ENCODE measurements at places on chromosomes 11 and 22.

- no peak for DNase-seq
These were observed 157.8 kb downstream of the NXPE2 start for GRCh38 chr11:114836161-114836560.

DNA sequence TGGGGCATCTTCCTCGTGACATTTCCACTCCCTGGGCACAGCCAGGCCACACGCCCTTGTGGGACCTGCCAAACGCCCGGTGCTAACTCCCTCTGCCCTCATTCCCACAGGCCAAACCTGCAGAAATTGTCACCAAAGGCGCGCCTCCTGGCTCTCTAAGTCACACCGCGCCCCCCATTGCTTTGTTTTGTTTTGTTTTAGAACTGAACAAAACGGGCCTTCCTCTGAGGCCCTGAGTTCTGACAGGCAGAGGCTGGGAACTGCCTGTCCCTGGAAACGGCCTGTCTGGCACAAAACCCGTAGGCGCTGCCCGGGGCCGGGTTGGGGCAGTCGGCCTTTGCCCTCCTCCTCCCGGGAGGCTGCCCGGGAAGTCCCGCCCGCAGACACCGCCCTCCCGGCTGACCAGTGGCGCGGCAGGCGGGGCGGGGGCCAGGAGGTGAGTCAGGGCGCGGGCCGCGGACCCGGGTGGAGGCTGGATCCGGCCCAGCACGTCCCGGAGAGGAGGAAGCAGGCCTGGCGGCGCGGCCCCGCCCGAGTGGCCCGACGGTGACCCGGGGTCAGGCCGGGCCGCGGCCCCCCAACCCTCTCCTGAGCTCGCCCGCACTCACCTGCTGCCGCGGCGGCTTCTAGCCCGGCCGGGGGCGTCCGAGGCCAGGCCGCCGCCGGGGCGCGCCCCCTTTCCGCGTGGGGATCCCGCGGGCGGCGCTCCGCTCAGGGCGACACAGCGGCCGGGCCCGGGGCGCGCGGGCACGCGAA is 465 bp downstream of the SUN2 start:
- DNase-seq: peak; percentile 73

DNA sequence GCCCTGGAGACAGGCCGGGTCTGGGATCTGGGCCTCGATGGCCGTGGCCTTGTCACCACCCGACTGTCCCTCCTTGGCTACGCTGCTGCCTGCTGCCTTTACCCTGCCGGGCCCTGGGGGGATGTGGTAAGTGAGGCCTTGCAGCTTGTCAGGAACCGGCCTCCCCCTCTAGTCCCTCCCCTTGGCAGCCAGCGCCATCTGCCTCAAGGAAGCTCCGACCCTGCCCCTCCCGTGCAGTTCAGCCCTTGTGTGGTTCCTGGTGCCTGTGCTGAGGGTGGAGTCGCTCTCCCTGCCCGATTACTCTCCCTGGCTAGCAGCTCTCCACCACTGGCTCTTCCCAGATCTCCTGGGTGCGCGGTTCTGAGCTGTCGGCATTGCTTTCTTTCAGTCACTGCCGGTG is 33.7 kb downstream of the CTTN start:
- DNase-seq: no peak

GRCh38 chr11:57399221-57399620 is 8.8 kb upstream of the PRG2 start:
- no peak for DNase-seq

GRCh38 chr11:94010136-94010535 is 11.0 kb upstream of the HEPHL1 start:
- DNase-seq: no peak

- no peak for DNase-seq
These were observed 47.1 kb downstream of the EHF start for GRCh38 chr11:34667810-34668582.

DNA sequence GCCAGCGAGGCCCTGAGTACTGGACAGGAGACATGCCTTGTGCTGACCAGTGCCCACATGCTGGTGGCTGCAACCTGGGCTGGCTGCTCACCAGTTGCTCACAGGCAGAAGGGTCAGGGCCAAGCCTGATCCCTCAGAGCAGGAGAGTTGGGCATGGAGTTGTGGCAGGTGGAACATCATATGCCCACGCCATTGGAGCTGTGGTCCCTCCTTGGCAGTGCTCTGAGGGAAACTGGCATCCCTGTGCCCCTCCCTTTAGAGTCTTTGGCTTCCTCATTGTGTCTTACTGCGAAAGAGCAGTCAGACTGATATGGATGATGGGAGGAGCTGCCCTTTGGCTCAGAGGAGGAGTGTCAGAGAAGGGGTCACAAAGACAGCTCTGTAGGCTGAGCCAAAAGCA is 3.1 kb upstream of the MYEOV start:
- no peak for DNase-seq

GRCh38 chr11:100816823-100817222 is 129.7 kb downstream of the ARHGAP42 start:
- DNase-seq: no peak

GRCh38 chr11:77087723-77088225 is 14.9 kb upstream of the OMP start:
- DNase-seq: no peak

- DNase-seq: no peak
These were observed 89.5 kb upstream of the DBX1 start for GRCh38 chr11:20249796-20250195.

DNA sequence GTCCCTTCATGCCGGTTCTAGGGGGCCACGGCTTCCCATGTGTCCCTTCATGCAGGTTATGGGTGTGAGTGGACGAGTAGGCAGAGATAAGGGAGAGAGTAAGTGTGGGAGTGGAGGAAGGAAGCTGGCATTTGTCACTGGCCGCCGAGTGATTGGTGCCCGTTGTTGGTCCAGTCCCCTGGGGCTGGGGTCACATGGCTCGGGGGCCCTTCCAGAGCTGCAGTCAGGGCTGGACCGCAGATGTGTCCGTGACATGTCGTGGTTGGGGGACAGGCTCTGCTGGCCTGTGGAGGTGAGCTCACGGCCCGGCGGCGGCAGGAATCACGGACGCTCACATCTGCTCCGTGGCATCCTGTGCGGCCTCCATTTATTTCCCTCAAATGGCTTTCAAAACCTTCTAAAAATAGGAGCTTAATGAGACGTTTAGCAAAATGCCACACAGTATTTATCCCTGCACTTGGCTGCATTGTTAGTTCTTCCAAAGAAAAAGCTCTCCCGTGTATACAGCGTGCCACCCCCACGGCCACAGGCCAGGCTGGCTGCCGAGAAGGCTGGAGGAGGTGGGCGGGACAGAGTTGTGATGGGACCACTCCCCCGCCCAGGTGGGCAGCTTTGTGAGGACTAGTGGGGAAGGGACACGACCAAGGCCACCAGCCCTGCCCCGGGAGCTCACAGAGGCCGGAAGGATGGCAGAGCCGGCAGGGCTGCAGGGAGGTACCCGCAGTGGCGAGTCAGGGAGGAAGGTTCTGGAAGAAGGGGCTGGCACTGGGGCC is 386.7 kb downstream of the TBC1D22A start:
- DNase-seq: no peak

GRCh38 chr11:28903716-28904115 is 795.5 kb downstream of the METTL15 start:
- no peak for DNase-seq

DNA sequence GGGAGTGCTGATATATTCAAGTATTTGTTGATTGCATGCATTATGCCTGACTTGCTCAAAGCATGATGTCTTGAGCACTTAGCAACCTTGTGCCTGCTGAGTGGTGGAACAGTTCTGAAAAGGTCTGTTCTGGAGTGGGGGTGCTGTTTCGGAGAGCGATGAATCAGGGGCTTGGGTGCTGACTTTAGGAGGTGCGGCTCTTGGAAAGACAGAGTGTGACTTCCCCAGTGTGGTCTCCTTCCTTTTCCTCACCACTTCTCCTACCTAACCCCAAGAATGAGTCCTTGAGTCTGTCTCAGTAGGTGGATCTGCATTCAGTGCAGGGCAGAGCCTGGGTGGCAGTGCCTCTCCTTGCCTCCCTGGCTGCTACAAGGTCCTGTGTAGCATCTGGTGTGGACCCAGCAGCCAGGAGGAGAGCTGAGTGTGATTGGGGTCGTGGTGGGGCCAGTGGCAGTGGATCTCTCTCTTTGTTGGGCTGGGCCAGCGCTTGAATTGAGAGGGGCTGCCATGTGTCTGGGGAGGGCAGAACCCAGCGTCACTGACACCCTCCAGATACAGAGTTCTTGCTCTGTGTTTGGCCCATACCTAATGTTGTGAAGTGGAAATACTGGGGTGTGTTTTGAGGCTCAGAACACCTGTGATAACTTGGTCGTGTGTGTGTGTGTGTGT is 35.9 kb downstream of the ST3GAL4 start:
- no peak for DNase-seq

GRCh38 chr11:57639321-57640067 is 10.2 kb downstream of the YPEL4 start:
- DNase-seq: no peak

DNA sequence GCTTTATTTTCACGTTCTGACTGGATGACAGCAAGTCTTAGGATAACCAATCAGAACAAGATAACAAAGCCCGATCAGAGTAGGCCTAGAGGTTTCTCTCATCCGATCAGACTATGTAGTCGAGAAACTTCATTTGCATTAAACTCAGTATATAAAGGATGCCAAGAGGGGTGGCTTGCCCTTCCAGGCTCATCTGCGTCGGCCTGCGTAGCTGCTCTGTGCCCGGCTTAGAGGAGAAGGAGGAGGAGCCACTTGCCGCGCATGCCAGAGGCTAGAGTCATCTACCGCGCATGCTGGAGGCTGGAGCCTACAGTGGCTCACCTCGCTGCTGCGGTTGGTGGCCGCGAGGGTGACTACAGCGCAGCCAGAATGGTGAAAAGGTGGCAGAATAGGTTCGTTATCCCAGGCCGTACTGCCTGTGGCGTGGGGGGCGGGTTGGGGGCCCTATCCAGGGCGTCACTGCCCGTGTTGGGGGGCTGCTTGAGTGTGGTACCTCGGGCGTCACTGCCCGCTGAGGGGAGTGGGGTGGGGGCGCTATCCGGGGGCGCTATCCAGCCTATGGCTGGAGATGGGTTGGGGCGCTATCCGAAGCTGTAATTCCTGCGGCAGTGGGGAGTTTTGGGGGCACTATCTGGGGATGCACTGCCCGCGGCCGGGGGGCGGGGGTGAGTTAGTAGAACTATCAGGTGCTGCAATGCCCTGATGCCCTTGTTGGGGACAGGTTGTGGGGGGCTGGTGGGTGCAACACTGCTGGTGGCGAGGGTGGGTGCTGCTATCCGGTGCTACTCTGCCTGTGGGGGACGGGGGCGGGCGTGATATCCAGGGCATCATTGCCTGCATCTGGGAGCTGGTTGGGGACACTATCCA is at the start of gene RFPL2:
Gene RFPL2 (minus strand): TSS at position 218 of the 867 bp plus-strand sequence. CDS start 2,622 bp downstream, outside the sequence.
- peak; percentile 61 for DNase-seq

DNA sequence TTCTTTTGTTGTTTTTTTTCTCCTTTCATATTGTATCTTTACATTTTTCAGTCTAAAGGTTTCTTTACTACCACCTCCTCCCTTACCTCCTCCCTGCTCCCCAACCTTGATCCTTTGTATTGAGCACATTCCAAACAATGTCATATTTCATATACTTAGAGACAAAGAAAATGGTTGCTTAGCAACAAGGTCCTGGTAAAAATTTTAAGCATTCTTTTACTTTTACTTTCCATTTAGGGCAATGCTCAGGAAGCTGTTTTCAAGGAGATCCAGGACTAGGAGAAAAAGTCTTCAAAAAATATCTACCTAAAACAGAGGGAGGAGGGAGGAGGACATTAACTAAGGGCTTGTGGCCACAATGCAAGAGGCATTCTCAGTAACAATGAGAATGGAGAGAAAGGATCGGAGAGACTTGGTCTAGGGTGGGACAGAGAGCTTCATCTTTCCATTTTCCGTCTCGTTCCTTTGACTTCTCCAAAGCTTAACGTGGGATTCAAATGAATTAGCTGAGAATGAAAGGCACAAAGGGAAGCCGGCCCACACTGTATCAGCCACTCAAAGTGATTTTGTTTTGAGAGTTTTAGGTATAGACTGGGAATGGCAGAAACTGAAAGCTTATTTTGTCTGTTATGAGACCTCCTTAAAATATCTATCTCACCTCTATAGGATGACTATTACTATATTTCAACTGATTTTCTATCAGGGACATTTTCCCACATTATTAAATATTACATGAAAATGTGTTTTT is 455.7 kb downstream of the RAB38 start:
- DNase-seq: no peak

DNA sequence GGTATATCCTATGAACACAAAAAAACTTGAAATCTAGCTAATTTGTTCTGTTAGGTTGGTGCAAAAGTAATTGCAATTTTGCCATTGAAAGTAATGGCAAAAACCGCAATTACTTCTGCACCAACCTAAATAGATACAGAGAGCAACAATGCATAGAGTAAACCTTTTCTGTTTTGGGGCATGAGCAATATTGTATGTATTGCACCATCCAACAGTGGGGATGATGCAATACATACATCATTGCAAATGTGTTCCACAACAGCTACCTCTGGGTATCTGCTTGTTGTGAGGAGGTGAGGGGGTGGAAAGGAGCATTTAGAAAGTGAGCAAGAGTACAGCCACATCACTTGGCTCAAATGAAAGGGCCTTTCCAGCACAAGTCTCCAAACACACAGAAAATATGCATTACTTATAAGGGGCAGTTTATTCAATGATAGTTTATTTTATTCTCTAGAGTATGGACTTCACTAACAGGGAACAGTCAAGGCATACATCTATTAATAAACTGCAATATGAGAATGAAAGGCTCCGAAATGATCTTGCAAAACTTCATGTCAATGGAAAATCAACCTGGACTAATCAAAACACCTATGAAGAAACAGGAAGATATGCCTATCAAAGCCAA is 77.3 kb downstream of the DEUP1 start:
- DNase-seq: no peak

- no peak for DNase-seq
These were observed 4.4 kb downstream of the TSPO start for GRCh38 chr22:43155789-43156188.

DNA sequence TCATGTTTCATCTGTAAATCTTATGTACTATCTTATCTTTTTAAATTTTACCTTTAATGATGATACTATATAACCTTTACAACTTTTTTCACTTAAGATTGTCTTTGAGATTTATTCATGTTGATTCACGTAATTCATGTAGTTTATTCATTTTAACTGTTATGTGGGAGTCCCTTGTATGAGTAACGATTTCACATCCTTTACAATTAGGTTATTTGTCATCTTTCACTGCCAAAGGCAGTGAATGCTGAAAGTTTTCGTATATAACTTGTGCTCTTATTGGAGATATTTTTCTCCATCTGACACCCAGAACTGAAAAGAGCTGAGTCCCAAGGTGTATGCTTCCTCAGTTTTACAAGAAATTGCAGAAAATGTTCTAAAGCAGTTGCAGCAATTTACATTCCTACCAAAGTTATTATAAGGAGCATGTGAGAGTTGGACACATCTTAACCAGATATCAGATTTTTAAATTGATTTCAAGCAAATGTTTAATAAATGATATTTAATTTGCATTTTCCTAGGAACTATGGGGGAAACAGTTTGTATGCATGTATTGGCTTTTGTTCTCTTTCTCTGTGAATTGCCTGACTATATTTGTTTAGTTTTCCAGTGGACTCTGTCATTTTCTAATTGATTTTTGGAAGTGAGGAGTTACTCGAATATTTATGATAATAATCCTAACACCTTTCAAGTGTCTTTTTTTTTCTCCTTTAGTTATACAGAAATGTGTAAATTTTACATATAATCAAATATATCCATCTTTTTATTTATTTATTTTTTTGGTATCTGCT is 6.4 kb downstream of the ARL14EP start:
- no peak for DNase-seq

- peak; percentile 61 for DNase-seq
These were observed 11.0 kb upstream of the MS4A6A start for GRCh38 chr11:60193687-60194433.

GRCh38 chr22:27309697-27310096 is 491.9 kb downstream of the MN1 start:
- no peak for DNase-seq

GRCh38 chr11:37946155-37946766 is 1348.2 kb upstream of the RAG2 start:
- DNase-seq: no peak

GRCh38 chr11:66879999-66880398 is 23.1 kb downstream of the LRFN4 start:
- DNase-seq: no peak

Measured in activated CD4-positive, alpha-beta memory T cell treated with anti-CD3 and anti-CD28 coated beads, Interleukin-2, amount 10 ng/mL, durations not matched to agents 7 days and 5 days (primary cell).